Naive thymus-derived CD4-positive, alpha-beta T cell (primary cell): ENCODE measurements at places on chromosomes 11 and 22. TPM values are rescaled to one million over a fixed set of nuclear protein-coding genes. Genes with fewer than 3 reads are reported as not detected.

The TTC36 gene
- total RNA-seq, result 1.1 TPM

The LYVE1 gene
- not detected for total RNA-seq

The IRF7 gene
- total RNA-seq, result 57.0 TPM

DNA sequence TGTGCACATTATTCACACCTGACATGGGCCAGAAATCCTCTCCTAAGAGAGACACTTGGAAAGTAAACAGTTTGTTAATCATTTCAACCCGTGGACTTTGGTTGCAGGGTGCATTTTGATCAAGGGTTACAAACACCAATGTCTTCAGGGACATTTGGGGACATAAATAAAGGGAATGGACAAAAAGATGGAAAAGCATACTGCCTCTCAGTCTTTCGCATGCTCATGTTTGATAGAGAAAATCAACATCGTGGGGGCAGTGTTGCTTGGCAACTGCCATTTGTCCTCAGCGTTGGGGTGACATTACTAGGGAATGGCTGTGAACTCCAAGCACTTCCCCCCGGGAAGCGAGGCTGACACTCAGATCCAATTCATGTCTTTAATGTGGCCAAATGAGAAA, 114.7 kb upstream of the OR4B1 start:
- H3K27me3 ChIP-seq, result no peaks in the 10 kb centered on the region
- no peak overlapping the region for H3K4me3 ChIP-seq
- no peaks in the 10 kb centered on the region for H3K36me3 ChIP-seq
- no peak overlapping the region for H3K27ac ChIP-seq

DNA sequence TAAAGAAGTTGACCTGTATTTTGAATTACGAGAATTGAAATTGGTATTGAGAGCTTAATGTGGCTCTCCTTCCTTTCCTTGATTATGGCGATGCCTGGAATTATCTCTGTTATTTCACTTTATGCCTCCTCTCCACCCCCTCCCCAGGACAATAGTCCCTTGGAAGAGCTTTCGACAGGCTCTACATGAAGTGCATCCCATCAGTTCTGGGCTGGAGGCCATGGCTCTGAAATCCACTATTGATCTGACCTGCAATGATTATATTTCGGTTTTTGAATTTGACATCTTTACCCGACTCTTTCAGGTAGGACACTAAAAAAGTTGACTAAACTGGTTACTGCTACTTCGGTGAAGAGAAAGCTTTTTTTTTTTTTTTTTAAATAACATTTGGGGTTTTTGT, 43.2 kb downstream of the MCAM start:
- no peak overlapping the region for H3K4me3 ChIP-seq
- no peaks in the 10 kb centered on the region for H3K27me3 ChIP-seq
- DNase-seq, result no peak
- H3K27ac ChIP-seq, result no peak overlapping the region
- H3K36me3 ChIP-seq, result peaks cover 8% of the 10 kb centered on the region

GRCh38 chr11:16526947-16527346, 170.6 kb upstream of the SOX6 start:
- no peak overlapping the region for H3K27ac ChIP-seq
- H3K4me1 ChIP-seq, result no peaks in the 10 kb centered on the region
- H3K27me3 ChIP-seq, result no peaks in the 10 kb centered on the region
- no peaks in the 10 kb centered on the region for H3K36me3 ChIP-seq
- DNase-seq, result no peak
- no peak overlapping the region for H3K4me3 ChIP-seq

DNA sequence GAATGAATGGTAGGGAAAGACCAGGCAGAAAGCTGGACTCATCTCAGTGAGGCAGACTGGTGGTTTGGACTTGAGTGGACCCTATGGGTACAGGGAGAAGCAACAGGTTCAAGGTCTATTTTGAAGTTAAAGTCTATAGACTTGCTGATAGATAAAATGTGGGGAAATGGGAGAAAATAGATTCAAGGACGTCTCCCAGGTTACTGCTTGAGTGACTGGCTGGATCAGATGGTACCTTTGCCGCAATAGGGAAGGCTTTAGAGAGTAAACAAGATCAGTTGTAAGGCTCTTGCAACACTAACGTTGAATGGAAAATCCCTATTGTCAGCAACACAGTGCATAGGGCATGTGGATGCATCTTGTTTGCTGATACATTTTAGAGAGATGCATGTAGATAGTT, 27.4 kb downstream of the SEZ6L start:
- no peak overlapping the region for H3K27ac ChIP-seq
- H3K36me3 ChIP-seq, result no peaks in the 10 kb centered on the region
- no peak overlapping the region for H3K4me3 ChIP-seq
- H3K4me1 ChIP-seq, result no peaks in the 10 kb centered on the region
